ENCODE measurements at places on chromosomes 16 and 17. TPM values are rescaled to one million over a fixed set of nuclear protein-coding genes. Genes with fewer than 3 reads are reported as not detected.
A peak's percentile ranks its signal among the peaks of the same experiment; 100 is the strongest.

The DNAH3 gene
- 0.39 TPM for total RNA-seq

DNA sequence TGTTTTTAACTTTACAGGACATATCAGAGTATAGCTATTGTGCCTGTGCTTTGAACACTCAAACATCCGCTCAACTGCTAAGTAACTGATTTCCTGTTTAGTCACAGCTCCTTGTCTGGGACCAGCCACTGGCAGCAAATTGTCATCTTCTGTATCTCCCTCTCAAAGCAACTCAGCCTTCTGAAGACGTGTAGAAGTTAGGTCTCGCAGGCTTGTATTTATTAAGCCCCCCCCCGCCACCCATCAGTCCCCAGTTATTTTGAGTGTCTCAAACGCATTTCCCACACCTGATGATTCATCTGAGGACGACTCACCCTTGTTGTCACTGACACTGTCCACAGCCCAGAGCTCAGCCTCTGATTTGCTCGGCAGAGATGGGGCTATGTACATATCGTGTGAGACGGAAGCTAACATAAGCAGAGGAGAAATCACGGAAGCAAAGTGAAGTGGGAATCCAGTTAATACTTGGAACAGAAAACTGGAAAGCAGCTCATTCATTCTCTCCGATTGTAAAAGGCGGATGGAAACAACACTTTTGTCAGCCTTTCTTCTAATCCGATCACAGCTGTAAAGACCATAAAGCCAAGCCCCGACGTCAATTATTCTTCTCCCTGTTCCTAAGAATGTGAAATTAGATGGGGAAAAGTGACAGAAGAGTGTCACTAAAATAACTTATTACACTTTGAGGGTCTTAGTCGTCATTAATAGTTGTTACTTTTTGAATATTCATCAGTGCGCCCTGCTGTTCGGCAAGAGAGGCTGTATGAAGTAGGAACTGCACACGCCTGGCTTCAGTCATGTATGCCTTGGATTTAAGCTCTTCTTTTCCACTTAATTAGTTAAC lies 64.2 kb downstream of the PITPNC1 start:
- no peak for DNase-seq

- DNase-seq = peak; percentile 67
Observed at GRCh38 chr17:78359321-78359996, 418 bp downstream of the SOCS3 start.

DNA sequence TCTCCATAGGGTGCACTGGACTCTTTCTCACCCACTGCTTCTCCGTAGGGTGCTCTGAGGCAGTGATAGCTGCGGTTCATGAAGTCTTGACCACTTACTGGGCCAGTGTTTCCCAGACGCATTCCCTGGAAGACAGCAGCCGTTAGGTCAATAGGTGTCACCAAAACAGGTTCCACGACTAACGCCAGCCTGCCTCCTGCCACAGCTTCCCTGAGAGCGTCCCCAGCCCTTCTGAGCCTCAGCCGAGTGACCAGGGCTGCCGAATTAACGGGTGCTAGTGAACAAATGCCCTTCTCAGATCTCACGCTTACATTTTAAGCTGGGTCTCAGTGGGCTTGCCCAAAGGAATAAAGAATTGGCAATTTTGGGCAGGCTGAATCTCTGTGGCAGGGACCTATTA lies 188.7 kb upstream of the TNRC6C start:
- no peak for DNase-seq

DNA sequence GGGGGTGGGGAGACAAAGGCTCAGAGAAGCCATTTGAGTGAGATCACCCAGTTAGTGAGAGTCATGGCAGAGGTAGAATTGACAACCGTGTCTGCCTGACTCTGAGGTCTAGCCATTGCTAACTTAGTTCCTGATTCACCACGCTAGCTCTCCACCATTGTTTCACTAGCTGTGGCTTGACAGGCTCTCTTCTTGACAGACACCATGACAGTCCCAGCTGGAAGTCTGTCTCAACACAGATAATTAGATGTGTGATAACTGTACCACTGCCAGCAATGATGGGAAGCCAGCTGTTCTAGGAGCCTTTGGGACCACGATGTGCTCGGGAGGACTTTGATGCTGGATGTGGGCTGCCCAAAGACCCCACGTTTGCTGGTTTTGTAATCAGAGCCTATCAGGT lies 170.5 kb upstream of the CACNG3 start:
- no peak for DNase-seq

Data from cardiac muscle cell (in vitro differentiated cells and primary cell).